ENCODE measurements at places on chromosomes 3 and 15. TPM values are rescaled to one million over a fixed set of nuclear protein-coding genes. Genes with fewer than 3 reads are reported as not detected.

ACOX2 gene
- 20.8 TPM for polyA plus RNA-seq

SUSD5 gene
- polyA plus RNA-seq, result 1.7 TPM

NOX5 gene
- 0.52 TPM for polyA plus RNA-seq

KCNAB1 gene
- polyA plus RNA-seq, result 4.8 TPM

SEC61A1 gene
- 154 TPM for polyA plus RNA-seq

KLHL6 gene
- 1.6 TPM for polyA plus RNA-seq

PIERCE2 gene
- 1.7 TPM for polyA plus RNA-seq

KLF15 gene
- polyA plus RNA-seq, result 0.66 TPM
